ENCODE measurements at places on chromosomes 16 and 17.

DNA sequence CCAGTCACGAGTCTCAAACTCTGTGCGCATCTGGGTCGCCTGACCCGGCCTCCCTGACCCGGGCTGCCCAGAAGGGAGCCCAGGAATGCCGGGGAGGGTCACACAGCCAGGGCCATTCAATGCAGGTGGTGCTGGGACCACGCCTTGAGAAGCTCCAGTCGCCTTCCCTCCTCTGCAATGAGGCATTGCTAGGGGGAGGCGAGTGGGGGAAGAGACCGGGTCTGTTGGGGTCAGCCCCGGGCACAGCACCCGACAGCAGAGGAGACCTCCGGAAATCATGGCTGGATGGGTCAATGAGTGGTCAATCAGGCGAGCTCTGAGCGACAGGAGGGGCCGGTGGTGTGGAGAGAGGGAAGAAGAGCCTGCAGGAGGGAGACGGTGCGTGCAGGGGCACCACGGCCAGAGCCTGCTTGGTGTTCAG lies 13.3 kb downstream of the JPH3 start:
- DNase-seq: peak; percentile 20

- DNase-seq: peak; percentile 25
These were observed 45.6 kb upstream of the ENPP7 start for GRCh38 chr17:79685121-79685520.

- DNase-seq: no peak
These were observed 2.8 kb downstream of the MT1X start for GRCh38 chr16:56684926-56685590.

- no peak for DNase-seq
These were observed 114.8 kb upstream of the FOXF1 start for GRCh38 chr16:86395477-86395876.

- DNase-seq: no peak
These were observed 13.0 kb upstream of the DHRS11 start for GRCh38 chr17:36578671-36579070.

Measured in Right ventricle myocardium superior (tissue), 1 donor.